CD4-positive, alpha-beta memory T cell (primary cell): ENCODE measurements at places on chromosomes 12 and 14. TPM values are rescaled to one million over a fixed set of nuclear protein-coding genes. Genes with fewer than 3 reads are reported as not detected.
A peak's percentile ranks its signal among the peaks of the same experiment; 100 is the strongest.

DNA sequence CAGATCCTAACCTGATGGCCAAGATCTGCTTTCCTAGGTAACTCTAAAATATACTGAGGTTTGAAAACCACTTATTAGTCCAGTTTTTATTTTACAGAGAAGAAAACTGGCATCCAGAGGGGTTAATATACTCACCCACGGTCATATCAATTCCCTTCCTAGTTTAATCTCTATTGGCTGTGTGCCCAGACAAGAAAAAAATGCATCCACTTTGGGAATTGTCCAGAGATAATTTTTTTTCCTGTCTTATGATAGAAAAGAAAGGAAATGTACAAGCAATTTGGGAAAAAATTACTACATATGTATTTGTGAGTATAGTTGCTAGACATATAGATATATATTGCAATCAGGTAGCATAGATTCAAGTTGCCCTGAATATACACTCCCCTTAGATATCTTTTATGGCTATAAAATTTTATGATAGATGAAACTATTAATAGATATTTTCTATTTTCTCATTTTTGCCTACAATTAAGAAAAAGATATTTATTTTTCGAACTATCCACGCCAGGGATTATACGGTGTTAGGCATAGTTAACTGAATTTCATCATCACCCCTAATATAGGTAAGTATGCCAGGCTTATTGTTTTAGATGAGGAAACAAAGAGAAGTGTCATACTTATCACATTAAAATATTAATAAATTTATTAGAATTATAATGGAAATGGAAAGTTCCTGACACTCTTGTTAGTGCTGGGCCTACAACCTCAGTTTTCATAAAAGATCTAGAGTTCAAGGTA lies 100.5 kb upstream of the SLC38A2 start:
- peaks cover 9% of the 10 kb centered on the region for H3K4me1 ChIP-seq
- no peak for DNase-seq
- no peaks in the 10 kb centered on the region for H3K36me3 ChIP-seq

- no peak overlapping the region for H3K27ac ChIP-seq
- no peaks in the 10 kb centered on the region for H3K27me3 ChIP-seq
- DNase-seq: no peak
Observed at GRCh38 chr14:63896278-63896720, 43.5 kb downstream of the SYNE2 start.

- no peak overlapping the region for H3K27ac ChIP-seq
- H3K4me3 ChIP-seq: no peak overlapping the region
- no peak for DNase-seq
- no peaks in the 10 kb centered on the region for H3K4me1 ChIP-seq
Observed at GRCh38 chr12:126950266-126950665, 1316.7 kb upstream of the TMEM132C start.

DNA sequence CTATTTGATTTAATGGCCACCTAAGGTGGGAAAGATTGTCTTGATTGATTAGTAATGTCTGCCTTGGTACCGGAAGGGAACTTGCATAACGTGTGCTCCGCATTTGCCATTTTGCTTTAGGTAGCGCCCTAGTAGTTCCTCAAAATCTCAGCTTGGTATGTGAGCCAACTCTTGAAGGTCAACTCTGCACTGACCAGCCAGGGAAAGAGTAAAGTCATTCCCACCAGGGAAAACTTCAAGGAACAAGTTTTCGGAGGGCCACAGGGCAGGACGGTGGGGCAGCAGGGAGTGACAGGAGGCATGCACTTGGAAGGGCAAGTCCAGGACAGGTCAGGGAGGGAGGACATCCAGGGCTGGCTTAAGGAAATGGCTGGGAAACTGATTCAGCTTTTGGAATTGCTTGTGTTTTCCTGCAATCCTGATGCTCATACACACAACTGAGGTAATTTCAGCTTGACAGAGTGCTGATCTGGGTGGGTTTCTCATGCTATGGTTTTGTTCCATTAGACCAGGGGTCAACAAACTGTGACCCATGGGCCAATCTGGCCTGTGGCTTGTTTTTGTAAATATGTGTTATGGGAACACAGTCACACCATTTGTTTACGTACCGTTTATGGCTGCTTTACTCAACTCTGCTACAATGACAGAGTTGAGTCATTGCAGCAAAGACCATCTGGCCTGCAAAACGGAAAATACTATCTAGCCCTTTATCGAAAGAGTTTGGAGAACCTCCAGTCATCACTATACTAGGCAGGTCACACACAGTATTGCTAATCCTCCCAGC lies 184.5 kb downstream of the RBM19 start:
- no peak overlapping the region for H3K4me3 ChIP-seq
- no peak overlapping the region for H3K27ac ChIP-seq
- H3K36me3 ChIP-seq: no peaks in the 10 kb centered on the region
- DNase-seq: no peak

DNA sequence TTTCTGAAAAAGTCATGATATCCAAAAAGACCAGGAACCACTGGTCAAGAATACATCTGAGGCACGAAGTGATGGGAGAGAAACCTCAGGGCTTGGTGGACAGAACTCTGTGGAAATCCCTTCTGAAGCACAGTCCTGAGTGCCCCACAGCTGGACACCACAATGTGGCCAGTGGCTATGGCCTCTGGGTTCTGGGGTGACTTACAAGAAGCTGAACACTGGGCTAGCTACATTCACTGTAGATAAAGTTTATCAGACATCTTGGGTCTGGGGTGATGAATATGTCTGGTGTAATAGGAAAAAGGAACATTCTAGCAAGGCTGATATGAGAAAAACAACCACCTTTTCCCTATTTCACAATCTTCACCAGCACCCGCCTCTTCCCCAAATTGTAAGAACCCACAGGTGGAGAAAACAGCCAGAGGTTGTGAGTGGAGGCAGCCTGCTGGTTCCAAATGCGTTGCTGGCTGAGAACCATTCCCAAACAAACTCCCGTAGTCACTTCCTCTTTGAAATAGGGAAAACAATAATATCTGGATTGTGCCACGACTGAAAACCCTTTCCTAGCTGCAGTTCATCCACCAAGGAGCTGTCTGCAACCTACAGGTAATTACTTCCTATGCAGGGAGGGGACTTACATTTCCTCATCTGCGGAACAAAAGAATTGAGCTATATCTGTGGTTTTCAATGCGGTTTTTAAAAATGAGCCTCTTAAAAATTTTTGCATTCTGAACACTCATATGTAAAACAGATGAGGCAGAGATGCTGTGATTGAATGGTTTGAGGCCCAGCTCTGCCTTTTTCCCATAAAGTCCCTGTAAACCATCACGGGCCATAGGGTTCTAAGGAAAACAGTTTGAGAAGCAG lies 193.6 kb downstream of the SLC41A2 start:
- no peaks in the 10 kb centered on the region for H3K36me3 ChIP-seq
- peaks cover 15% of the 10 kb centered on the region for H3K4me1 ChIP-seq
- no peaks in the 10 kb centered on the region for H3K27me3 ChIP-seq
- no peak overlapping the region for H3K27ac ChIP-seq
- peak; percentile 33 for DNase-seq

GRCh38 chr14:65471038-65471878 lies 58.7 kb downstream of the FUT8 start:
- H3K27me3 ChIP-seq: no peaks in the 10 kb centered on the region
- H3K27ac ChIP-seq: no peak overlapping the region
- H3K4me1 ChIP-seq: peaks cover 34% of the 10 kb centered on the region
- H3K4me3 ChIP-seq: no peak overlapping the region

Gene MYO1H
- not detected for total RNA-seq

Gene BCL7A
- 3.7 TPM for total RNA-seq

Gene LAG3
- total RNA-seq: 2.4 TPM

Gene CD27
- 124 TPM for total RNA-seq

Gene CMKLR1
- total RNA-seq: 0.87 TPM

Gene TMEM132C
- not detected for total RNA-seq

Gene FOXN4
- not detected for total RNA-seq

Gene SMOC1
- total RNA-seq: not detected
